ENCODE measurements at places on chromosomes 7 and 10.

GRCh38 chr10:103849212-103849877 is 6.0 kb downstream of the SH3PXD2A start:
- no peak for DNase-seq

DNA sequence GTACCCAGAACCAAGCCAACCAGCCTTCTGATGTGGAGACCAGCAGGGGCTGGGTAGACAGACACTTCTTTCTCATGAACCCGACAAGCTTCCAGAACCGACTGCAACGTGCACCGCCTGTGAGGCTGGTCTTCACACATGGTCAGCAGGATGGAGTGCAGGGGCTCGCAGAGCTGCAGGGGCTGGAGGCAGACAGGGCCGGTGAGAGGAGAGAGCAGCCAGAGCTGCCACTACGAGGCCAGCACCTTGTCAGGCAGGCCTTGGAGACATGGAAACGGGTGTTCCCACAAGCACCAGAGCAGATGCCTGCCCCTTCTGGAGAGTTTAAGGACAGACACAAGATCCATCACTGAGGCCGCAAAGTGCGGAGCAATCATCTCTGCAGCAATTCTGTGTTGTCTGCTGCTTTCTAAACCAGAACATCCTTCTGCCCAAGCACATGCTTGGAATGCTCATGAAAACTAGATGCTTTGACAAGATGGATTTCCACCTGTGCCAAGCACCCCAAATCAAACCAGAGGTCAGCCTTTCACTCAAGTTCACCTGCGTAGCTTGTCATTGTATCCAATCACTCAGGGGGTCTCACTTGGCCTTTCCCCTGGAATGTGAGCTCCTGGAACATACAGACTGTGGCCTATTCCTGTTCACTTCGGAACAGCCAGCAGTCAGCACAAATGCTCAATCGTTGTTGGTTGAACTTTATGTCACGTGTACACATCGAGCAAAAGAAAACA is 32.2 kb downstream of the FRMPD2 start:
- DNase-seq: no peak

DNA sequence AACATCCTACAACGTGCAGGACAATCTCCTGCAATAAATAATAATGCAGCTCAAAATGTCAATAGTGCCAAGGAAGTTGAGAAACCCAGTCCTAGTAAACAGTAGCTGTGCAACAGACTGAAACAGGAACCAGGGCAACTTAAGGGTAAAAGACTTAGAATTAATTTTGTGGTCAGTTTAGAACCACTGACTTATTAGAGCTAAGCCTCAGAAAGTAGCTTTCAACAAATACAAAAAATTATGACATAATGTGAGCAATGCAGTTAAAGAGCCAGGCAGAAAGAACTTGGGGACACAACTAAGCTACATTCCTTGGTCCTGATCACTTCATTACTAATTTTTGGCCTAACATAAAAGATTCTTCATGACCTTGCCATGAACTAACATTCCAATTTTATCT is 195.4 kb downstream of the MACC1 start:
- no peak for DNase-seq

DNA sequence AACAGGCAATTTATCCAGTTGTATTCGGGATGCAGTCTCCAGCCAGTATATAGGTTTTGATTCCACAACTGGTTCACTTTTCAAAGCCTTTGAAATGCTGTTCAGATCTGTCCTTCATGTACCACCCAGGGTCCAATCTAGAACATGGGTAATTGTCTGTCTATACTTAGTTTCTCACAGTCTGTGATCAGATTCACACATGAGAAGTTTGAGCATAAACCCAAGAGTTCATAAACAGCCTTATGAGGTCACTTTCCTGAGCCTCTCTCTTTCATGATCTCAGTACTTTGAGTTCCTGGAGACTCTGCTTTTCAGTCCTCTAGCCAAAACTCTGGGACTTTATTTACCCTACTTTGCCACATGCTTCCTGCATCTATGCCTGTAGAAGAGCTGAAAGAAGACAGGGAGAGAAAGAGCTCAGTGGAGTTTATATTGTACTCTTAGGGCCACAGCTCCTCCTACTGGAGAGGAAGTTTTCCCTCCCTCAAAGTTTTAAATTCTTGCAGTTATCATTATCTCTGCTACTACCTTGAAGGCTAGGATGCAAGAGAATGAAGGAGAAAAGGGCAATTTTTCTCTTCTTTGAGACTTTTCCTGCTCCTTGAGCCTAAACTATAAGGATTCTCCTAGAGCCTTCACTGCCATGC is 172.0 kb downstream of the ZEB1 start:
- no peak for DNase-seq

DNA sequence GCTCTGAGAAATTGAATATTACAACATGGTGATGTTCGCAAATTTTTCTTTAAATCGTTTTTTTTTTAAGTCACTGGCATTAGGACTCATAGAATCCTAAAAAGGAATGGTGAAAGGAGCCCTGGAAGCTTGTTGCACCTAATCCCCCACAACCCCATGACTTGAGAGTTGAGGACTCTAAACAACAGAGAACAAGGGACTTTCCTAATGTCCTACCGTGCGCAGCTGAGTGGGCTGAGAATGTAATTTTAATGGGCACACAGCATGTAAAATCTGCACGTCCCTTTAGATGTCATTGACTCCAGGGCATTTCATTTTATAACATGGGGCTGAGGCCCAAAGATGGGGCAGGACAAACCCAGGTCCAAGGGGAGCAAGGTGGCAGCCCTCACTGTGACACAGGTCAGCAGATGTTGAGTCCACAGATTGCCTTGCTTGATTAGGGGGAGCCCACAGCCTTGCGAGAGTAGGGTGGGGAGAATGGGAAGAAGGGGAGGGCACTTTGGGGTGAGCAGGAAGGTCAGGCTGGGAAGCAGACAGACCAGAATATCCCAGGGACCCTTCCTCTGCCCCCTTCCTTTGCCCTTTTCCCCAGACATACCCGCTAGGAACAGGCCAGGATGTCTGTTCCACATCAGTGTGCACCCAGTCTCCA is 208.4 kb upstream of the ZMIZ1 start:
- DNase-seq: no peak

DNA sequence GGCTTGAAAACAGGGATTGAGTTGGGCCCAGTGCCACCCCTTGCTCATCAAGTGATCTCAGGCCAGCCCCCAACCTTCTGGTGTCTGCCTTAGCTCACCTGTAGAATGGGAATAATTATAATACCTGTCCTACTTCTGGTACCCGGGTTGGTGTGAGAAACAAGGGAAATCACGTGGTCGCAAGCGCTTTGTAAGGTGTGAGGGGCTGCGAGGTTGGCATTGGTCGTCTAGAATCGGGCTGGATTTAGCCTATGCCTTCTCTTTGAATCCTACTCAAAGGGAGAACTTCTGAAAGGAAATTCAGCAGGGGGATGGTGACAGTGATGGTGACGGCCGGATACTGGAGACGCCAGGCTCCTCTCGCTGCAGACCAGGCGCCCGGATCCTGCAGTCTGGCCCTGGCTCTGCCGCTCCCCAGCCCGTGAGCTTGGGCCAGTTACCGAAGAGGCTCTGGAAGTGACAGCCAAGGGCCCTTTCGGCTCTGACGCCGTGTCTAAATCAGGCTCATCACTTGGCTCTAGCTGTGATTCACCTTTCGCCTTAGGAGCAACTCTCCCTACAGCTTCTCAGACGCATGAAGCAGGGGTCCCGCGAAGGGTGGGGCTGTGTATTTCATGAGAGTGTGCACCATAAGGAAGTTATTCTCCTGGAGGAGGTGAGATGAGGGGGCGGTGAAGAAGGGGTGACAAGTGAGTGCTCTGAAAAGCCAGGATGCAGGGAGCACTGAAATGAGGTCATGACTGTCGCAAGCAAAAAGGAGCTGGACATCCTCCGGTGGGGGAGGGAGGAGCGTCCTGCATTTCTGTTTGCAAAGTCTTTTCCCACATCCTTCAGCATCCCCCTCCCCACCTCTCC is 4.0 kb upstream of the CREB5 start:
- DNase-seq: no peak

- DNase-seq: no peak
Observed at GRCh38 chr7:92788559-92789183, 47.7 kb downstream of the CDK6 start.

- no peak for DNase-seq
Observed at GRCh38 chr7:68243128-68243527, 1246.5 kb downstream of the TYW1 start.

DNA sequence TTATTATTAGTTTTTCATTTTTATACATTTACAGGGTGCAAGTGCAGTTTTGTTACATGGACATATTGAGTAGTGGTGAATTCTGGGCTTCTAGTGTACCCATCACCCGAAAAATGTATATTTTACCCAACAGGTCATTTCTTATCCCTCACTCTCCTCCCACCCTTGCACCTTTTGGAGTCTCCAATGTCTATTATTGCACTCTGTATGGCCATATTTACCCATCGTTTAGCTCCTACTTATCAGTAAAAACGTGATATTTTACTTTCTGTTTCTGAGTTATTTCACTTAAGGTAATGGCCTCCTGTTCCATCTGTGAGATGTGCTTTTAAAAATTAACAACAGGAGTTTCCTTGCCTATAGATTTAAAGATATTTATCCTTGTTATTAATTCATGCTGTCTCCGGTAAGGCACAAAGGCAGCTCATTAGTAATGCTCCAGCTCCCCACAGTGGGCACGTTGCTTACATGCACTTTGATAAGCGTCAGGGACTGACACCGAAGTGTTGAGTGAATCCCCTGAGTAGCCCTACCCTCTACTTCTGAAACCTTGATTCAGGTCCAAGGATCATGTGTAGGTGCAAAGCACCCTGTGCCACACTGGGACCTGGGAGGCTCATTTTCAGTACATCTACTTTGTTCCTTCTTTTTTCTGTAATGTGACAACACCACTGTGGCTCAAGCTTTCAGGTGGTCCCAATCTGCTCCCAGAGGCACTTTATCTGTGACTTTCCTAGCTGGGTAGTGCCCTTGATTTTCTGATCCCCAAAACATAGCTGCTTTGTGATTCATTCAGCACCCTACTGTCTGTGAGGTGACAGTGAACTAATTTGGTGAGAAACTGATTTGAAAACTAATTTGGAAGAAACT is 27.3 kb downstream of the HYAL4 start:
- no peak for DNase-seq

- no peak for DNase-seq
Observed at GRCh38 chr10:96987842-96988175, 155.7 kb downstream of the LCOR start.

DNA sequence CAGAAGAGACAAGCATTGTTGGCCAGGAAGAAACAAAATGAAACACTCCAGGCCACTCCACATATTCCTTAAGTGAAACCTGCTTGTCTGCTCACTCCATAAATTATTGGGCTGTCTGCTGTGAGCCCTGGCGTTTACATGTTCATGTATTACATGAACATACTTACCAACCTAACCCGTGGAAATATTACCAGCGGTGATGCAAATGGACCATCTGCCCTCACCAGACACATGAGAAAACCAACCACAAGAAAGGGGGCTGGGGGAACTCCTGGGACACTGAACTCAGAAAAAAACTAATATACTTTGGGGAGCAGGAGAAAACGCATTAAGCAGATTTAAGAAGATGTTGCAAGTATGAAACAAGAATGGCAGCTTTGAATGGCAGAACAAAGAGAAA is 731.2 kb upstream of the IGFBP3 start:
- DNase-seq: no peak

DNA sequence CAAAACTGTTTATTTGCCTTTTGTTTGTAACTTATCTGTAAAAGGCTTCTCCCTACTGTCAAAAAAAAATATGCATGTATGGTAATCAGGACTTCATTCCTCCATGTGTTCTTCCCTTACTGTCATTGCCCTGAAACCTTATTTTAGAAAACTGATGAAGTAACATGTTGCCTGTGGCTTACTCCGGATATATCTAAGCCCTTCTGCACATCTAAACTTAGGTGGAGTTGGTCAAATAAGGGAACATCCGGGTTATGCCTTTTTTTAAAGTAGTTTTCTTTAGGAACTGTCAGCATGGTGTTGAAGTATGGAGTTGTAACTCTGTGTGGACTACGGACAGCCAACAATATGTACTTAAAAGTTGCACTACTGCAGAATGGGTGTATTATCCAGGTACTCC is 6.2 kb downstream of the SAR1A start:
- DNase-seq: no peak

- DNase-seq: no peak
Observed at GRCh38 chr10:86252079-86252478, 114.5 kb downstream of the GRID1 start.

GRCh38 chr10:21495752-21496342 is 29.6 kb downstream of the SKIDA1 start:
- peak; percentile 78 for DNase-seq

GRCh38 chr7:34718867-34719266 is 60.8 kb downstream of the NPSR1 start:
- DNase-seq: no peak

DNA sequence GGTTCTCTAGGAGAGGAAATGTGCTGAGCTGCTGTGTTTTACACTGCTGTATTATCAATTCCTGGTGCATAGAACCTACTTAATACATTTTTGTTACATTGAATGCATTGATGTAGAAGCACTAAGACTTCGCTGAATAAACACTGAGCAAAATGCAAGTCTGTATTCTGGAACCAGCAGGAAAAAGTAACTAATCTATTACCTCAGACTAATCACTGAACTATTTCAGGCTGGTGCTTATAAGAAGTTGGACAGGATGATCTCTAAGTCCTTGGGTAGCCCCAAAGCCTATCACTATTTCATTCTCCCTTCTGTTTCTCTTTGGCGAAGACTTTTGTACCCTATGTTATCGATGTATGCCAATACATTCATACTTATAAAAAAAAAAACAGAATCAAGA is 87.2 kb upstream of the LRRTM3 start:
- no peak for DNase-seq

GRCh38 chr10:60525716-60526585 is 136.3 kb upstream of the ANK3 start:
- DNase-seq: no peak

GRCh38 chr10:70601746-70602145 is 795 bp downstream of the PRF1 start:
- no peak for DNase-seq

DNA sequence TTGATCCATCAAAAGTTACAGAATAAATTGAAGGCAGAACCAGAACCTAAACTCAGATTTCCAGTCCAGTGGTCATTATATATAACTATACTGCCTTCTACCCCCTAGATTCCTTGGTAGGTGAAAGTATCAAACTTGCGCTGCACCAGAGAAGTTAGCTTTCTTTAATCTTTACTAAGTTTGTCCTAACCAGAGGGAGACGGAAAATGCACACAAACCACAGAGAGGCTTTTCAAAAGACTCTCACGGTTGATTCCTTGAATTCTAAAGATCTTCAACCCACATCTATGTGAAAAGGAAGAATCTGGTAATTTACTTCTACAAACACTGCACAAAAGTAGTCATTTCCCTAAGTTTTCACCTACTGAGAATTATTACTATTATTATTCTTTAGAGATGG is 18.2 kb upstream of the KIAA1549 start:
- no peak for DNase-seq

GRCh38 chr7:101901661-101902491 is 84.5 kb downstream of the CUX1 start:
- no peak for DNase-seq

GRCh38 chr10:32041290-32042028 is 14.8 kb downstream of the KIF5B start:
- no peak for DNase-seq

GRCh38 chr7:149462101-149462520 is 1.2 kb upstream of the ZNF777 start:
- DNase-seq: no peak
